Nephron progenitor cell (in vitro differentiated cells): ENCODE measurements at places on chromosomes 1 and 21.

DNA sequence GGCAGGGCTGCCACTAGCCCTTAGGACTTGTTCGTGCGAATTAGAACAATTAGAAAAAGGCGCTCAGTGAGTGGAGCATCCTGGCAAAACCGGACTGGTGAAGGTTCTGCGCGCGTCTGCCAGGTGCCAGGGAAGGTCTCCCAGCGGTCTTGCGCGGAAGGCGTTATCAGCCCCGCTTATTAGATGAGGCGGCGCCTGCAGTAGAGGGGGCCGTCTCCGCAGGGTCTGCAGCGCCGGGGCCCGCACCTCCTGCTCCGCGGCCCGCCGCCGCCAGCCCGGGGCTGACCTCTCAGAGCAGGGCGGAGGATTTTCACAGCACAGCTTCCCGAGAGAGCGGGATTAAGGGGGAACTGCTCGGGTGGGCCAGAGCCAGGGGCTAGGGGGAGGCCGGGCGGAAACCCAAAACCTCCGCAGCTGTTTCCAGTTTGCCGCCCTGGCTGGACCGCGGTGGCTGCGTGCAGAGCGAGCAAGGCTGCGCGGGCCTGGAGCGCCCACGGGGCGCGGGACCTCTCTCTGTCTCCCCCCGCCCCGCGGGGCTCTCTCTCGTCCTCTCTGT, 155.2 kb downstream of the FOXD2 start:
- DNase-seq: peak; percentile 61

DNA sequence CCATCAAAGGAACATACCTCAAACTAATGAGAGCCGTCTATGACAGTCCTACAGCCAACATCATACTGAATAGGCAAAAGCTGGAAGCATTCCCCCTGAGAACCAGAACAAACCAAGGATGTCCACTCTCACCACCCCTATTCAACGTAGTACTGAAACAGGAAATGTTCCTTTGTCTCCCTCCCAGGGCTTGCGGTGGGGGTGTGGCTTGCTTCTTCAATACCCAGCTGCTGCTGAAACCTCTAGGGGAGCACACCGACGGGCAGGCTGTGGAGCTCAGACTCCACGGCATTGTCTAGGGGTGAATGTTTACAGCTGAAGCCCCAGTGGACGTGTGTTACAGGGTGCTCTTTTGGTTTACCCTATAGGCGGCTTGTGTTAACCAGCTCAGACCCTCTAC, 30.5 kb upstream of the B3GALT2 start:
- DNase-seq: no peak

DNA sequence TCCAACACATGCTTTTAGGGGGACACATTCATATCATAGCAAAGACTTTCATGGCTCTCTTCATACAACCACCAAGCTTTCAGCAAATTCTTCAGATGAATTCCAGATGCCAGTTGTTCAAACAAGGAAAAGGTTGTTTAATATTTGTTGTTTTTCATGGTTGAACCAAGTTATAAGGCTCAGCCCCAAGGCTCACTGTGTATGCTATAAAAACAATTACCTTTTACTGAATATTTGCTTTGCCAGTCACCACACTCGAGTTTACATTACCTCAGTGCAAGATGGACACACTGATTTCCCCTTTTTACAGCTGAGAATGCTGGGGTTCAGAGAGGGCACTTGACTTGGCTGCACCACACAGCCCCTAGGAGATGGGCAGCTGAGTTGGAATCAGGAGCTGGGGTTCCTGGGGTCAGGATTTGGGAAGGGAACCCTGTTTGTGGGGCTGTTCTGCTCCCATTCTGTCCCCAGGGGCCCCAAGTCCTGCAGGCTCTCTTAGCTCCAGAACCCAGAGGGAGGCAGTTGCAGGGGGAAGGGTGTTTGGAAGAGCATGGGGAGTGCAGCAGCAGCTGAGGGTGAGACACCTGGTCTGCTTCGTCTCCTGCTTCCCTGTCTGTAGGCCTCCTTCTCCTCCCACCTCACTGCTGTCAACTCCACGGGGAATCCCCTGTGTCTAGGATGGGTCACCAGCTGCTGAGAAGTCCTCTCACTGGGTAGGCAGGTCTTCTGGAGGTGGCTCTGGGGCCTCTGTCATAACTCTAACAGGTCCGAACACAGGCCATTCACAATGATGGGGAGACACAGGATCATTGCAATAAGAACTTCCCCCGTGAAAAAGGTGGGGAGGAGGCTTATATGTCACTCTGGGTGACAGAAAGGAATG, 12.8 kb upstream of the TMPRSS2 start:
- DNase-seq: no peak

- DNase-seq: no peak
Observed at GRCh38 chr1:203175827-203176241, 208 bp upstream of the MYBPH start.

DNA sequence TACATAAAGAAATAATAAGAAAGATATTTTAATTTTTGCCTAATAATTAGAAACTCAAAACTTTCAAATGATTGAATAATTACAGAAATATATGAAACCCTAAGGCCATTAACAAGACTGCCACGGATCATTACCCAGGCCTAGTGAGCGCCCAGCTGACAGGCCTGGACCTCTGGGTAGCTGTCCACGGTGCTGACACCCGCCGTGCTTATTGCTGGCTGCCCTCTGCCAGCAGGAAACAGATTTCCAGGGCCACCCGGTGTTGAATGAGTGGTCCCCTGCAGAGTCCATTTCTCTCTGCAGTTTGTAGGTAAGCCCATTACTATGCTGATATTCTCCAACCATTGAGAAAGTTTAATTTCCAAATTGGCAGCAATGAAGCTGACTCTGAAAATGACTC, 254.4 kb upstream of the GJB5 start:
- peak; percentile 93 for DNase-seq

- DNase-seq: no peak
Observed at GRCh38 chr1:248695451-248696132, 7.0 kb downstream of the OR14I1 start.
